ENCODE measurements at places on chromosomes 2 and 18.

DNA sequence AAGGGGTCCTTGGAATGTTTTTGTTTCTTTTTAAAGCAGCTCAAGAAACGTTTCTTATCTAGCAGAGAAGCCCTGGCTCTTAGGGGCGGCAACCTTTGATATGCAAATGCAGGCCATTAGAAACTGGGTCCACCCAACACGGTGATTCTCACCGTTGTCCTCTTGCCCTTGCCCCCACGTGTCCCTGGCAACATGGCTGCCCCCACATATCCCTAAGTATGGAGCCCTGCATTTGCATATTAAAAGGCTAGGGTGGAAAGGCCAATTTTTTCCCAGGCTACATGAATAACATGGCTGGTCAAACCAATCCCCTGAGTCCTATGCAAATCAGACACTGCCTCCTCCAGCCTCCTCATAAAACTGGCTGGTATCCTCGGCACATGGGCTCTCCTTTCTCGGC lies 230.1 kb upstream of the SPOPL start:
- no peak for DNase-seq

- DNase-seq, result no peak
These were observed 1.1 kb downstream of the FECH start for GRCh38 chr18:57585421-57585820.

- no peak for DNase-seq
These were observed 9.6 kb upstream of the NTSR2 start for GRCh38 chr2:11679486-11680181.

DNA sequence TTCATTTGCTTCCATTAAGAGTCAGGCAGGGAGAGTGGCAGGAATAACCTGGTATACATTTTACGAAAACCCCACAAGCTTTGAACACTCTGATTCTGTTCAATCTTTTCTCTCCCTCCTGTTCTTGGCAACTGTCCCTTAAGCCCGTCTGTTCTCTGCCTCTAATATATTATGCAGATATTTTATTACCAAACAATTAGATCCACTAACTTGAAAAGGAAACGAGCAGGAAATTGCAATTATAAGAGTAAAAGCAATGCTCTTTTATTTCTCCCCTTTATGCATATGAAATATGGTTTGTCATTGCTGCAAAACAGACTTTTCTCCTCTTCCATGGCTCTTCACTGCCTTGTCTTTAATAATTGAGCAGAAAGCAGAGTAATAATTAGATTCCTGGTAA lies 149.1 kb upstream of the CELF4 start:
- no peak for DNase-seq

DNA sequence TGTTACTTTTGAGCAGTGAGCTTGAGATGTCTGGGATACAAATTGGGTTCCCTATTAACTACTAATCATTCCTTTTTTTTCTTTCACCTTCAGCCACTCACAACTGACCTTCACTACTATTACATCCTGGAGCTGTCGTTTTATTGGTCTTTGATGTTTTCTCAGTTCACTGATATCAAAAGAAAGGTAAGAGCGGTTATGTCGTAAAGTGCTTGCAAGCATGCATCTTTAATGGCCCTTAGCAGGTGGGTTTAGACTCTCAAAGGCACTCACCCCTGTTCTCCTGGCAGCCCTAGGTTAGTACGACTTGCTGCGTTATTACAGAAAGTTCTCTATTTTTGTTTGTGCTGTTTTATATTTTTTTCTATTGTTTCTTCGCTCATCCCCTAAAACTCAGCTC lies 107.6 kb upstream of the NOSTRIN start:
- no peak for DNase-seq

GRCh38 chr2:1557467-1557820 lies 144.2 kb downstream of the TPO start:
- DNase-seq, result no peak

DNA sequence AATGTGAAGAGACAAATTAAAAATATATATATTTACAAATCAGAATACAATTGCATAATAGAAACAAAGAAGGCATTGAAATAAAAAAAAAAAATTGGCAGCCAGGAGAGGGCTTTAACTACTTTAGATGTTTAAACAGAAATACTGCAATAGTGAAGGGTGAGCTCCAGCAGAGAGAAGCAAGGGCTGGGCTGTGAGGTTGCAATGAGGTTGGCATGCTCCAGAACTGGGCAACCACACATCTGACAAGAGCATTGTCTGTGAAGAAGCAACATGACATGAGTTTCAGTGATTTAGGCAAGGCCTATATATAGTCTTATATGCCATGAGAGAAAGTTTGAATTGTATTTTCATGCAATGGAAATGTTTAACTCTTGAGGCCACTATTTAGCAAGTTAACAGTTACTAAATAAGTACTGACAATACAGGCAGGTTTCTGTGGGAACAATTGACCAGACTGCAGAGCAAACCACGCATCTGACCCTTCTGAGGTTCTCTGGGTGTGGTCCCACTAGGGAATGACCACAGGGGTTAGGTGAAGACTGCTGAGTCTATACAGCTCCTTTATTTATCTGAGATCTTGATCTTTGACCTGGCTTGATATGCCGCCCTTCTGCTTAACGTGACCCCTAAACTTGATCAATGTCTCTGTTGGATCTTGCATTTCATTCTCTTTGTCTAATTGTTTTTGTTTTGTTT lies 354.2 kb upstream of the PIK3C3 start:
- DNase-seq, result no peak

GRCh38 chr2:9206991-9207640 lies 504 bp downstream of the ASAP2 start:
- DNase-seq, result peak; percentile 30

- DNase-seq, result no peak
These were observed 751 bp downstream of the IL18R1 start for GRCh38 chr2:102356381-102356712.

DNA sequence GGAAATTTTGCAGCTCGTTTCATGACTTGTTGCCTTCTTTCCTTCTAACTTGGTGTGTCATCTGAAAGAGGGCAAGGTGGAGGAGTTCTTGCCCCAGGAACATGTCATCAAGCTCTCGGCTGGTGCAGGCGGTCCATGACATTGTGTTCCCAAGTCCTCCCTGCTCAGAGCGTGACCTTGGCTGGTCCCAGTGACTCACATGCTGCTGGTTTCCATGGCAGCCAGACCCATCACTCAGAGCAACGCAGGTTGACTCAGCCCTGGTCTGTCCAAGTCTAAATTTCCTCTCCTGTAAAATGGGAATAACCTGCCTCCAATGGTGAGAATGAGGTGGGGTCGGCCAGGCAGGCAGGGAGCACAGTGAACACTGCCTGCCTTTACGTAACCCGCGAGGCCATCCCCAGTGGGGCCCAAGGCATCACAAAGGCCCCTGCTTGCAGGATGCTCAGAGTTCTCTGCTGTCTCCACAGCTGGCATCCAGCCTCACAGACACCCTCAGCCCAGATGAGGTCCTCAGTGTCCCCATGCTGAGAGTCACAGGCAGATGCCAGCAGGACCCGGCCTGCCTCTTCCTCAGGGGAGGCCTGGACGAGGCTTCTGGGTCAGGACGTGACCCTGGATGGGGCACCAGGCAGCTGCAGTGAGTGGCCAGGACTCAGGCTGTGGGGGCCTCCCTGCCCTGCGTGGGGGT lies 143.7 kb downstream of the TPO start:
- no peak for DNase-seq

GRCh38 chr2:77713412-77713811 lies 191.2 kb upstream of the LRRTM4 start:
- no peak for DNase-seq

GRCh38 chr2:8534386-8534728 lies 147.5 kb upstream of the ID2 start:
- no peak for DNase-seq

DNA sequence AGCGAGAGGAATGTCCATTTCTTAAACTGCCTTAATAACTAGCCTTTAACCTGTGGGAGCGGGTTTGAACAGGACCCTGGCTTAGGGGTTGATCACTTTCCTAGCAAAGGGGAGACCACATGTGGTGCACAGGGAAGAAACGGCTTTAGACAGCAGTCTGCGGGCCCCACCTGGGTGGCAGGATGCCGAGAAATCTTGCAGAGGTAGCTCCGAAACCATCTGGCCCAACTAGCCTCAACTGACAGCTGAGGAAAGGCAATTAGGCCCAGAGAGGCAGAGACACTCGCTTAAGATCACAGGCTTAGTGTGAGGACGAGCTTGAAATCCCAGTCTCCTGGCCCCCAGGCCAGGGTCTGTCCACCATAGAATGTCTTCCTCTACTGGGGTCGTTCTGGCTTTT lies 89.8 kb downstream of the MRO start:
- DNase-seq, result no peak

DNA sequence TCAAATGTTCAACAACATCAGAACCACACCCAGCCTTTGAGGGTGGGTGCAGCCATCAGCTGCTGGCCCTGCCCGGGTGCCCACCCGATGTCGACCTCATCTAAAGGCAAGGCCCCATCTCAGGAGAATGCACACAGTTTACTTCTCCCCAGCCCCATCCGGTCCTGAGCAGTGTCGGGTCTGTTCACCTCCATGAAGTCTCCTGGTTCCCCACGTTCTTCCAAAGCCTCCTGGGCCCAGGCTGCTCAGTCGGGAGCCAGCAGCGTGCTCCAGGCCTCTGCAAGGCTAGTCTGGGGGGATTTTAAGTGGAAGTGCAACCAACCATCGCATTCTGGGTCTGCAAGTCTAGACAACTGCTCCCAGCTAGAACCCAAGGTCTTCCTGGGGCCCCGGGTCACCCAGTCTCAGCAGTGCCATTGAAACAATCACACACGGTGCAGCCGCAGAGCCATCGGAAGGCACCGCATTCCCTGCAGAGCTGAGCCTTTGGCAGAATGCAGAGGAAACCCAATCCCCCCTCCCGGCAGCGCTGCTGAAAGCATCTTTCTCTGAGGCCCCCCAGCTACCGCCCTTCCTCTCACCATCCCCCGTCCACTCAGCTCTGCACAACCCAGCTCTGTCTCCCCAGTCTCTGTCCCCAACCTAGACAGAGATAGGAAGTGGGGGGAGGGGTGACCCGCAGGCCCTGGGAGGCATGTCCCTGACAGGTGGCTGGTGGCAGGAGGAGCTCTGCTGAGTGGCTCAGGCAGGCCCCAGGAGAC lies 8.5 kb downstream of the ESPNL start:
- DNase-seq, result no peak

DNA sequence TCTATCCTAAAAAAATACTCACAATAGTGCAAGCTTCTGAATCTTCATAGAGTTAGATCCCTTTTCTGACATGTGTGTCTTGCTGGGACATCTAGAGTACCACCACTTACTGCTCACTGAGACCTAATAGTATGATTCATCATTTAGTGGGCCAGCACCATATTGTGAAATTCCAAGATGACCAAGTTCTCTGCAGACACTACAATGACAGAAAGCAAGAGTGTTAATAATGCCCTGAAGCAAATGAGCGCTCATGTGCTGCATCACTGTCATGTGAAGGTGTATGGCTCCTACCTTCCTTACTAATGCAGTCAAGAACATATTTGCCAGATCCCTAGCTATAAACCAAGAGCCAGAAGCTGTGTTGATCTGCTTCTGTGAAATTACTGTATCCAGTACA lies 606.2 kb upstream of the NXPH2 start:
- DNase-seq, result no peak

- no peak for DNase-seq
These were observed 32.3 kb upstream of the XDH start for GRCh38 chr2:31446848-31447247.

DNA sequence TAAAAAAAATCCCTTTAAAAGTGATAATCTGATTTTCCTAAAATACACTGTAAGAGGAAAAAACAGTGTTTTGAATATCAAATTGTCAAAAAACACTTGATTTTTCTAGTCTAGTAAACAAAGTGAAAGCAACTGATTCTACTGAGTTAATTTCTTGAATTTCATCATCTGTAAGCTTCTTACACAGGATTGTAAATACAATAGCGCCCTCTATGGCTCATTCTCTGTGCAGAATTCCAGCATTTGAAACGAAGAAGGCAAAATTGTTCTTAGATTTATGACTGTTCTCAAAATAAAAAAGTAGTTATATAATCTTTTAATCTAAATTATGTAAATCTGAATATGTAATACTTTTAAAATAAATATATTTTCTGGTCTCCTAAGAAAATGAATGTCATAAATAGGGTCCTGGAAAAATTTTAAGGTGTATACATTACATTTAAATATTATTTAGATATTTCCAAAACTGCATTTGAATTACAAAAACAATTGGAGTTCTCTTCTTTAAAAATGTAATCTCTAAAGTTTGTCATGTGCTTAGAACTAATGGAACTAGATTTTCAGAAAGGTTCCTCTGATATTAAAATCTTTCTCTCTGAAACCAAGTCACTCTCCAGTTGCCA lies 176.9 kb upstream of the MC4R start:
- DNase-seq, result peak; percentile 30

GRCh38 chr2:102772659-102773058 lies 10.8 kb downstream of the TMEM182 start:
- no peak for DNase-seq

GRCh38 chr18:71250191-71250590 lies 961.3 kb downstream of the SOCS6 start:
- DNase-seq, result no peak

GRCh38 chr18:52569492-52569891 lies 229.5 kb downstream of the DCC start:
- DNase-seq, result no peak

GRCh38 chr2:157684940-157685466 lies 56.3 kb upstream of the ACVR1C start:
- no peak for DNase-seq

DNA sequence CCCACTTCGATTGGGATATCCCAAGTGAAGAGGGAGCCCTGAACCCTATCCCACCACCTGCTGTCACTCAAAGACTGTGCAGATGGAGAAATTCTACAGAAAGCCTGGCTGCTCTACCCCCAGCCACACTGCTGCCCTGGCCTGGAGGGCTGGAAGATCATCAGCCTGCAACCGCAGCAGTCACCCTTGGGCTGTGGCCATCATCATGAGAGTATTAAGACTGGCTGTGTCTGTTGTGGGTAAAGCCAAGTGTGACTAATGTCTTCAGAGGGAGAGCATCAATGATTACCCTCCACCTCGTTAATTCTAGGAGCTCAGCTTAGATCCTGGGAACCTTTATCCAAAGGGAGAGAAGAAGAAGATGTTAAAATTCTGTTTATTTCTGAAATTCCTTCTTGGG lies 221.5 kb downstream of the TFCP2L1 start:
- no peak for DNase-seq

DNA sequence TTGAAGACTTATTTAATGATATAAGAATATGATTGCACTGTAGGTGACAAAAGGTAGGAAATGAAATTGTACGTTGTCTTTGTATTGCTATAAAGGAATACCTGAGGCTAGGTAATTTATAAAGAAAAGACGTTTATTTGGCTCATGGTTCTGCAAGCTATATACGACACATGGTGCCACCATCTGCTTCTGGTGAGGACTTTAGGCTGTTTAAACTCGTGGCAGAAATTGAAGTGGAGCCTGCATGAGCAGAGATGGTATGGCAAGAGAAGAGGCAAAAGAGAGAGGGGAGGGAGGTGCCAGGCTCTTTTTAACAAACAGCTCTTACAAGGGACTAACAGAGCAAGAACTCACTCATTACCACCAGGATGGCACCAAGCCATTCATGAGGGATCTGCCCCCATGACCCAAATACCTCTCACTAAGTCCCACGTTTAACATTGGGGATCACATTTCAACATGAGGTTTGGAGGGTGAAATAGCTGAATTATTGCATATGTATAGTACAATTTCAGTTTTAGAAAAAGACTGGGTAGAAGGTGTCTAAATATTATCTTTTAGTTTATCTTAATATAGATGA lies 86.8 kb downstream of the GULP1 start:
- DNase-seq, result no peak

All from GM10248 (cell line).